ENCODE measurements at places on chromosomes 11 and 22. TPM values are rescaled to one million over a fixed set of nuclear protein-coding genes. Genes with fewer than 3 reads are reported as not detected.
A peak's percentile ranks its signal among the peaks of the same experiment; 100 is the strongest.

DNA sequence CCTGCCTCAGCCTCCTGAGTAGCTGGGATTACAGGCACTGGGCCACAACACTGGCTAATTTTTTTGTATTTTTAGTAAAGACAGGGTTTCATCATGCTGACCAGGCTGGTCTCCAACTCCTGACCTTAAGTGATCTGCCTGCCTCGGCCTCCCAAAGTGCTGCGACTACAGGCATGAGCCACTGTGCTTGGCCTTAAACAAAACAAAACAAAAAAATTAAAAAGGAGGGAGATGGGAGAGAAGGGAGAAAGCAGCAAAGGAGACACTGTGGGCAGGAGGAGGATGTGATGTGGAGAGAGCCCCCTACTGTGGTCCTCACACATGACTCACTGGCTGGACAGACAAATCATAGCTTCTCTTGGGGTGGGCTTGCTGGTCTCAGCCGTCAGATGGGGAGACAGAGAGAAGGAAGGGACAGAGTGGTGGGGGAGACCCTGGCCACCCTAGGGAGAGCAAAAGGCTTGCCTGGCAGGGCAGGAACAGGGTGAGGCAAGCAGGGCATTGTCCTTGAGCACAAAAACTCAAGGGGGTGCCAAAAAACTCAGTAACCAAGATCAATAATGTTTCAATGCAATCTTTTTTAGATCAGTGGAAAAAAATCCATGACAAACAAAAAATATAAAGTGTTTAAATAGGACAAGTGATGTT is 31.6 kb downstream of the TPST2 start:
- no peaks in the 10 kb centered on the region for H3K36me3 ChIP-seq
- H3K4me3 ChIP-seq: no peak overlapping the region
- peaks cover 20% of the 10 kb centered on the region for H3K4me1 ChIP-seq
- DNase-seq: no peak
- no peak overlapping the region for H3K27ac ChIP-seq
- H3K27me3 ChIP-seq: no peaks in the 10 kb centered on the region

GRCh38 chr11:34379079-34379478 is 21.3 kb upstream of the ABTB2 start:
- H3K36me3 ChIP-seq: no peaks in the 10 kb centered on the region
- no peaks in the 10 kb centered on the region for H3K4me1 ChIP-seq
- H3K4me3 ChIP-seq: no peak overlapping the region
- no peak overlapping the region for H3K27ac ChIP-seq
- no peaks in the 10 kb centered on the region for H3K27me3 ChIP-seq
- DNase-seq: no peak

GRCh38 chr11:96279018-96279895 is 63.7 kb downstream of the MAML2 start:
- no peak overlapping the region for H3K27ac ChIP-seq
- H3K4me1 ChIP-seq: peaks cover 16% of the 10 kb centered on the region
- H3K27me3 ChIP-seq: no peaks in the 10 kb centered on the region
- no peaks in the 10 kb centered on the region for H3K36me3 ChIP-seq

DNA sequence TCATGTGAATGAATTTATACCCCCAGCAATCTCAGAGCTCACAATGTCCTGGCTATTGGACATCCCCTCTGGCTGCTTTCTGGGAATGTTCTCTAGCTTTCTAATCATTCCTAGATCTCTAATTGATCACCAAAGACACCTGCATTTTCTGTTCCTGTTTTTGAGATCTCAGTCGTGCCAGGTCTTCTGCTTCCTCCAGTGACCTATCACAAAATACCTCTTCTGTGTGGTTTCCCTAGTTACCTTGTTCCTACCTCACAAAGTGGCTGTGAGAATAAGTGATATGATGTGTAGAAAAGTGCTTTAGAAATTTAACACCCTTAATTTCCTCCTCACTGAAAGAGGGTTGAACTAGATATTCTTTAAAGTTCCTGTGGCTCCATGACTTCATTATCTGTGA is 92.2 kb downstream of the LUZP2 start:
- H3K4me1 ChIP-seq: no peaks in the 10 kb centered on the region
- no peak overlapping the region for H3K27ac ChIP-seq
- no peak for DNase-seq

DNA sequence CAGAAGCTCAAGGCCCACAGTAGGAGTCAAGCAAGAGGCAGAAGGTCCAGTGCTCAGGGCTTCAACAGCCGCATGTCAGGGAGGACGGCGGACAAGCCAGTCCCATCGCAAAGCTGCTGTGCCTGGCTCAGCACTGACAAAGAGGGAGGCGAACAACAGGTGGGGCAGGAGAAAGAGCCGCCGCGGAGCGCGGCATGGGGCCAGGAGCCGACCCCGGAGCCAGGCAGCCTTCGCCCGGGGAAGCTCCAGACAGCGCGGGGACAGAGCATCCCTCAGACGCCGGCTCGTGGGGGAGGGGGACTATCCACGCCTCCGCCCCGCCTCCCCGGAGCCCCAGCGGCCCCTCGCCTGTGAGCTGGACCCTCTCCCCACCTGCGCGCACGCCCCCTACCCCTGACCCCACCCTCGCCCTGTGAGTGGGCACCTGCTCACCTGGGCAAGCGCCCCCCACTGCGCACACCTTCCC is 369 bp downstream of the DHCR7 start:
- H3K4me1 ChIP-seq: peaks cover 40% of the 10 kb centered on the region
- H3K36me3 ChIP-seq: peaks cover 12% of the 10 kb centered on the region
- DNase-seq: peak; percentile 80
- peak overlapping the region; percentile 84 for H3K27ac ChIP-seq
- H3K27me3 ChIP-seq: peaks cover 4% of the 10 kb centered on the region

DNA sequence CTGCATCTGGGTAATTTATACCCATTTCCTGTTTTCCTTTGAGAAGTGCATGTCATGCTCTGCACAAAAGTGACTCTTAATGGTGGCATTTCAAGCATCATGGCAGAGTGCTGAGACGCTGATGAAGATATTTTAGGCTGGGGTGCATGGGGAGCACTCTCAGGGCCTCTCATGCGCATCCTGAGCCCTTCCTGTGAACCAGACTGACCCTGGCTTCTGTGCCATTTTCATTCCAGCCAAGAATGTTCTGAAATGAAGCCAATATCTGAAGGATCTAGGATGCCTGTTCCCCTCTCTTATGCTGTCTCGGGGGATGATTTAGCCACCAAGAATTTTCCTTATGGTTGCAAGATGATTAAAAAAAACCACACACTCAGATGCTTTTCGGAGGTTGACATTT is 61.5 kb downstream of the MIAT start:
- H3K27me3 ChIP-seq: no peaks in the 10 kb centered on the region
- DNase-seq: no peak
- no peak overlapping the region for H3K27ac ChIP-seq
- no peaks in the 10 kb centered on the region for H3K4me1 ChIP-seq
- peaks cover 33% of the 10 kb centered on the region for H3K36me3 ChIP-seq

DNA sequence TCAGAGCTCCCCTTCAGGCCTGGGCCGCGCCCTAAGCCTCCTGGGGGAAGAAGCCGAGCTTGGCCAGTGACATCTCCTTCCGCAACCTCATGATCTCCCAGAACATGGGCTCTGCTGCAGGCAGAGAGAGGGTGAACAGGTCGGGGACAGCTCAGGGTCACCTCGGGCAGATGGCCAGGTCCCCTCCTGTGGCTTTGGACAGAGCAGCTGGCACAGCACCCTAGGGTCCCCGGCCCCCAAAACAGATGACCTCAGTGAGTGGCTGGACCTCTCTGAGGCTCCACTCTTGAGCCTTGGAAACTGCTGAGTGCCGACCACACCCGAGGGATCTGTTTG is 6.9 kb upstream of the FADS3 start:
- H3K36me3 ChIP-seq: peaks cover 29% of the 10 kb centered on the region
- peaks cover 7% of the 10 kb centered on the region for H3K4me1 ChIP-seq
- no peaks in the 10 kb centered on the region for H3K27me3 ChIP-seq
- no peak overlapping the region for H3K4me3 ChIP-seq
- no peak overlapping the region for H3K27ac ChIP-seq

- peak overlapping the region; percentile 88 for H3K27ac ChIP-seq
- DNase-seq: no peak
- no peaks in the 10 kb centered on the region for H3K27me3 ChIP-seq
- H3K36me3 ChIP-seq: no peaks in the 10 kb centered on the region
- H3K4me1 ChIP-seq: peaks cover 47% of the 10 kb centered on the region
Observed at GRCh38 chr11:47186700-47187695, 764 bp upstream of the PACSIN3 start.

GRCh38 chr22:26460202-26460601 is 23.4 kb downstream of the HPS4 start:
- no peak overlapping the region for H3K4me3 ChIP-seq
- peaks cover 72% of the 10 kb centered on the region for H3K36me3 ChIP-seq
- DNase-seq: no peak
- H3K27me3 ChIP-seq: no peaks in the 10 kb centered on the region
- H3K4me1 ChIP-seq: peaks cover 43% of the 10 kb centered on the region
- no peak overlapping the region for H3K27ac ChIP-seq

DNA sequence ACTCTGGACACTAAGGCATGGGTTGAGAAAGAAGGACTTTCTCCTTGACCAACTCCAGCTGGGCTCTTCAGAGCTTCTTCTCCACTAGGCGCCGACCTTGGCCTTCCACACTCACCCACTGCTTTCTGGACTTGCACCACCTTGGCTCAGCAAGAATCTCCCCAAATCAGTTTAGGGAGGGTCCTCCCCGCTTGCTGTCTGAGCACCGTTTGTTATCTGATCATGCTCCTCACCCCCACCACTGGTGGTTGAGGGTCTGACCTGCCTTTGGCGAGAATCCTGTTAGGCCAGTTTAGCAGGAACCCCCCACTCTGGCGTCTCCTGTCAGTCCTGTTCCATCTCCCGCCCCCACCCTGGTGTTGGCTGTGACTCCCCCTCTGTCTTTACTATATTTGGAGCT is 10.4 kb downstream of the APOL2 start:
- H3K4me1 ChIP-seq: no peaks in the 10 kb centered on the region
- no peak overlapping the region for H3K27ac ChIP-seq
- no peaks in the 10 kb centered on the region for H3K27me3 ChIP-seq
- no peak overlapping the region for H3K4me3 ChIP-seq

DNA sequence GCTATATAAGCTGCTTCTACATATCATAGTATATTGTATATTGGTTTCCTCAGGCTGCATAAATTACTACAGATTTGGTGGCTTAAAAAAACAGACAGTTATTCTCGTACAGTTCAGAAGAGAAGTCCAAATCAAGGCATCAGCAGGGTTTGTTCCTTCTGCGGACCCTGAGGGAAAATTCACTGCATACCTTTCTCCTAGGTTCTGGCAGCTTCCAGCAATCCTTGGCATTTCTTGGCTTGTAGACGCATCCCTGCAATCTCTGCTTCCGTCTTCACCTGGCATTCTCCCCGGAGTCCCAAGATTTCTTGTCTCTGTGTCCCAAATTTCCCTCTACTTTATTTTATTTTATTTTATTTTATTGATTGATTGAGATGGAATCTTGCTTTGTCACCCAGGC is 142.8 kb downstream of the COMMD9 start:
- no peaks in the 10 kb centered on the region for H3K27me3 ChIP-seq
- H3K36me3 ChIP-seq: no peaks in the 10 kb centered on the region
- H3K4me1 ChIP-seq: peaks cover 12% of the 10 kb centered on the region

DNA sequence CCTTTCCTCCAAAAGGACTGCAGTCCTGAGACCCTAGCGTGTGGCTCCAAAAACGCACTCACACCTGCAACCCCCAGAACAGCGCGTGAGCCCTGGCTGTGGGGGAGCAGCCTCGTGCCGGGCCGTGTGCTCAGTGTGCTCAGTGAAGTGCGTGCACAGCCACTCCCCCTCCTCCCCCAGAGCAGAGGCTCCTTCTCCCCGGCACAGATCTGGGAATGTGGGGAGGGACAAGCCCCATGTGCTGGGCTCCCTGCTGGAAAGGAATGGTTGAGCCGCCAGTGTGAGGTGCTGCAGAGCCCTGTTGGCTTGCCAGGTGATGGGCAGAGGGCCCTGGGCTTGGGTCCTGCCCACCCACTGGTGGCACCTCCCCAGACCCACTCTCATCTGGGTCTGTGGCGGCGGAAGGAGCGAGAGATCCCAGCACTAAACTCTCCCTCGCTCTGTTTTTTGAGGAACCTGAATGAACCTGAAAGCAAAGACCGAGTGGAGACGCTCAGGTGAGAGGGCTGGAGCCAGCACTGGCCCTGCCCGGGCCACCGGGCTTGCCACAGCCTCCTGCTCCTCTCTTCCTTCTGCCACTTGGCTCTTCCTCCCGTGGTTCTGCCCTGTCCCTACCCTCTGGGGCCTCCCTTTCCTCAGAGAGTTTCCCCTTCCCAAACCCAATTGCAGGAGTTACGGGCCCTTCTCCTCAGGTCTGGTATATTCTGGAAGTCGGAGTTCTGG is 9.0 kb downstream of the RCOR2 start:
- peaks cover 78% of the 10 kb centered on the region for H3K36me3 ChIP-seq
- no peak overlapping the region for H3K27ac ChIP-seq
- no peaks in the 10 kb centered on the region for H3K27me3 ChIP-seq
- no peak for DNase-seq
- no peak overlapping the region for H3K4me3 ChIP-seq
- peaks cover 18% of the 10 kb centered on the region for H3K4me1 ChIP-seq

DNA sequence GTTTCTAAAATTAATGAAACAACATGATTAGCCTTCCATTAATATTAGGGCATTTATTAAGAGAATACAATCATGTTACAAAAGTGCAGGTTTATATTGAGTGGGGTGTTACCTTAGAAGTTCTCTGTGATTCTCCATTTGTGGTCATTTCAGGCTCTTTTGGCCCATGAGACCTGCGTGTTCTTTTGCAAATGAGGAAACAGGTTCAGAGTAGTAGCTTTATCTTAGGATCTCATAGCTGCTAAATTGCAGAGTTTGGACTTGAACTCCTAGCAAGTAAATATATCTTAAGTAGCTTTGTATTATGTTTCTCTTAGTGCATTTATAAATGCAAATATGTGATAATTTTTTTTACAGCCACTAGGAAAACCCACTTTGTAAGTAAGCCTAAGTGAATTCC is 18.3 kb downstream of the FAR1 start:
- H3K4me1 ChIP-seq: peaks cover 19% of the 10 kb centered on the region
- H3K36me3 ChIP-seq: no peaks in the 10 kb centered on the region
- H3K27ac ChIP-seq: no peak overlapping the region
- H3K27me3 ChIP-seq: no peaks in the 10 kb centered on the region

GRCh38 chr11:82303671-82304070 is 430.0 kb downstream of the FAM181B start:
- no peak overlapping the region for H3K27ac ChIP-seq
- H3K4me1 ChIP-seq: no peaks in the 10 kb centered on the region
- H3K4me3 ChIP-seq: no peak overlapping the region

DNA sequence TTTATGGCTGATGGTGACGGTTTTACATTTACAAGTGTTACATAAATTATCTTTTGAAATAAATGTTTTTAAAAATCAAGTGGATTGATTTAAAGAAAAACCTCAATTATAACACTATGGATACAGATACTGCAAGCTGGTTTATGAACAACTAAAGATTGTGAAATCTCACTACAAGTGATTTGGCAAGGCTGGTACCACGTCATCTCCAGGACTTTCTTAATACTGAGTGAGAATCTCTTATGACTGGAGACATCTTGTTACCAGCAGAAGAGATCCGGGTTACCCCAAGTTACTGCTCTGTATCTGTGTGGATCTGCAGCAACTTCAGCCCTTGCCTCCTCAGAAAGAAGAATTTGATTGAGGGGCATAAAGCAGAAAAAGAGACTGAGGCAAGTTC is 452.9 kb downstream of the MN1 start:
- H3K36me3 ChIP-seq: no peaks in the 10 kb centered on the region
- no peak overlapping the region for H3K4me3 ChIP-seq
- H3K27me3 ChIP-seq: peaks cover 3% of the 10 kb centered on the region
- DNase-seq: no peak

Gene ASPHD2
- 2.7 TPM for total RNA-seq

Gene ZBED4
- 17.9 TPM for total RNA-seq

Gene SLC25A18
- 3.1 TPM for total RNA-seq

Gene TNNT3
- 1.5 TPM for total RNA-seq

Gene RASSF10
- total RNA-seq: 9.2 TPM

Gene OVOL1
- total RNA-seq: 177 TPM

Gene C11orf58
- total RNA-seq: 103 TPM

Gene C11orf16
- total RNA-seq: not detected

Gene OR51E1
- total RNA-seq: 0.34 TPM

Gene SLC35E4
- 20.0 TPM for total RNA-seq

Gene APOL4
- 7.3 TPM for total RNA-seq

Data from suprapubic skin (tissue), 4 donors.